ENCODE measurements at places on chromosomes 16 and 17.

GRCh38 chr17:39750131-39751015 is 12.6 kb downstream of the GRB7 start:
- DNase-seq: peak; percentile 85

- DNase-seq: no peak
Measured at GRCh38 chr17:63419949-63420867, 25.9 kb downstream of the CYB561 start.

GRCh38 chr16:78647019-78647418 is 547.6 kb downstream of the WWOX start:
- DNase-seq: no peak

DNA sequence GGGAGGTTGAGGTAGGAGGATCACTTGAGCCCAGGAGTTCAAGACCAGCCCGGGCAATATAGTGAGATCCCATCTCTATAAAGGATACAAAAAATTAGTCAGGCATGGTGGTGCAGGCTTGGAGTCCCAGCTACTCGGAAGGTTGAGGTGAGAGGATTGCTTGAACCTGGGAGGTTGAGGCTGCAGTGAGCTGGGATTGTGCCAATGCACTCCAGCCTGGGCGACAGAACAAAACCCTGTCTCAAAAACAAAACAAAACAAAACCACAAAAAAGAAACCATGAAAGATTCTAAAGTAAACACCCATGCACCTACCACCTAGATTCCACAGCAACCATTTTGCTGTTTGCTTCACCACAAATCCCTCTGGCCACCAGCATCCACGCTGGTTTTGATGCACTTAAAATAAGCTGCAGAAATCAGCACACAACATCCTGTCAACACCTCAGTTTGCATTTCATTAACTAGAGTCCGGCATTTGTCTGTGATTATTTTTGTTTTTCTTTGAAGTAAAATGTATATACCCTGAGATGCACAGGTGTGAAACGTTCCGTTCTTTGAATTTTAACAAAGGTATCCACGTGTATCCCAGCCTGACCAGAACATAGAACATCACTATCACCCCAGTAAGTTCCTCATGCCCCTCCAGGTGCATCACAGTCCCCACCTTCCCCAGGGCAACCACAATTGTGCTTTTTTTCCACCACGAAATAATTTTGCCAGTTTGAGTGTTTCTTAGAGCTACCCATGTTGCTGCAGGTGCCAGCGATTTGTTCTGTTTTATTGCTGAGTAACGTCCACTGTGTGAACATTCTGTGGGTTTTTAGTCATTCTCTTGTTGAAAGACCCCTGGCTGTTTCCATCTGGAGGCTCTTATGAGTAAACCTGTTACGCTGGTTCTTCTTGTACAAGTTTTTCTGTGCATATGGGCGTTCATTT is 191.5 kb downstream of the SEC14L1 start:
- DNase-seq: peak; percentile 7

- no peak for DNase-seq
Measured at GRCh38 chr17:59623151-59623550, 3.5 kb downstream of the CLTC start.

Data from pancreas (tissue), 10 donors.